PC-9 (cell line): ENCODE measurements at places on chromosomes 5 and 9. TPM values are rescaled to one million over a fixed set of nuclear protein-coding genes. Genes with fewer than 3 reads are reported as not detected.

- no peak overlapping the region for H3K4me3 ChIP-seq
- no peaks in the 10 kb centered on the region for H3K4me1 ChIP-seq
- no peak for DNase-seq
- H3K27me3 ChIP-seq = no peaks in the 10 kb centered on the region
Measured at GRCh38 chr5:32156635-32157034, 17.5 kb downstream of the GOLPH3 start.

DNA sequence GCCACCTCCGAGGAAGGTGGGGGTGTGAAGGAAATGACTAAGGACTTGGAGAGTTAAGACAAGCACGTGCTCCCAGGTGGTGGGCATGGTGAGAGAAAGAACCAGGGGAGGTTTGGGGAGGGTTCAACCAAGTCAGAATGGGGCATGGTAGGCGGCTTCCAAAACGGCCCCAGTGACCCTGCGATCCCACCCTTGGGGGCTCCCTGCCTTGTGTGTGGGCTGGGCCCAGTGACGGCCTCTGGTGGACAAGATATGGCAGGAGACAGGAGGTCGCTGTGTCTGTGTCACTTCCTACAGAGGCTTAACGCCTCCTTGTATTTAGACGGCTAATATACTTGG is 51.3 kb upstream of the IRX4 start:
- DNase-seq = no peak
- H3K4me3 ChIP-seq = no peak overlapping the region
- peaks cover 14% of the 10 kb centered on the region for H3K4me1 ChIP-seq

DNA sequence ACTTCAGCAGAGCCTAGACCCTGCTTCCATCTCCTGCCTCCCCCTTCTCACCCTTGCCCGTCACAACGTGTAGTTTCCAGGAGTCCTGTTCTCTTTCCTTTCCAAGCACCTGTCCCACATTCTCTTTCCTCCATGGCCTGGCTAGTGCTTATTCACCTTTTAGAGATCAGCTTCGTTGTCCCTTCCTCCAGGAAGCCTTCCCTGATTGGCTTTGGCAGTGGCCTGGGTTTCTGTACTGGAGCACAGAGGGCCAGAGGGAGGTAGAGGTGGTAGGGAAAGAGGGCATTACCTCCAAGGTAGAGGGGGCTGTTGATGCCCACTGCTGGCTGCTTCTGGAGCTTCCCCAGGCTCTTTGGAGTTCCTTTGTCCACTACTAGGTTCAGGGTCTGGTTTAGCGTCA is 93.7 kb upstream of the PANK3 start:
- DNase-seq = no peak
- no peaks in the 10 kb centered on the region for H3K4me1 ChIP-seq

GRCh38 chr5:149429839-149430721 is 51.0 kb upstream of the IL17B start:
- no peak overlapping the region for H3K4me3 ChIP-seq
- H3K4me1 ChIP-seq = peaks cover 9% of the 10 kb centered on the region; the same call in 1 of the 2 replicates
- H3K27ac ChIP-seq = no peak overlapping the region
- no peaks in the 10 kb centered on the region for H3K27me3 ChIP-seq
- H3K36me3 ChIP-seq = no peaks in the 10 kb centered on the region
- no peak for DNase-seq

GRCh38 chr9:38119560-38120236 is 50.7 kb upstream of the SHB start:
- no peak overlapping the region for H3K27ac ChIP-seq
- no peaks in the 10 kb centered on the region for H3K27me3 ChIP-seq
- no peaks in the 10 kb centered on the region for H3K36me3 ChIP-seq
- H3K4me3 ChIP-seq = no peak overlapping the region
- 0 out of 2 replicates have a peak, but pooled peaks cover 6% of the 10 kb centered on the region for H3K4me1 ChIP-seq
- no peak for DNase-seq

DNA sequence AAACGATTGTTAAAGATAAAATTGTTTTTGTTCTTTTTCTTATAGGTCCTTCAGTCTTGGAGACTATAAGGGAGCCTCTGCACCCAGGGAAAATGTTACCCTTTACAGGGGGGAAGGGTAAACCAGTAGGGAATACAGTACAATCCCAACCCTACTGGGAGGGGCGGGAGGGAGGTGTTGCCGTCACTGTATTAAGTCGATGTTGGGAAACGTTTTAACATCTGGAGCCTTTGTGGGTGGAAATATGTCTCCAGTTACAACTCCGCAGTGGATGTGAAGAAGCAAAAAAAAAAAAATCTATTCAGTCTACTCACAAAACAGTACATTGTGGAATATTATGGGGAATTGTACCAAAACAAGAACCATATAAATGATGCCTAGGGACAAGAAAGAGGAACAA is 47.2 kb upstream of the FCHO2 start:
- no peak overlapping the region for H3K4me3 ChIP-seq
- H3K4me1 ChIP-seq = no peaks in the 10 kb centered on the region
- no peak overlapping the region for H3K27ac ChIP-seq
- no peak for DNase-seq
- no peaks in the 10 kb centered on the region for H3K27me3 ChIP-seq

- no peaks in the 10 kb centered on the region for H3K36me3 ChIP-seq
- DNase-seq = no peak
- no peak overlapping the region for H3K27ac ChIP-seq
- peaks cover 98% of the 10 kb centered on the region for H3K27me3 ChIP-seq
- H3K4me3 ChIP-seq = no peak overlapping the region
Measured at GRCh38 chr5:3026099-3026498, 274.6 kb upstream of the IRX2 start.

DNA sequence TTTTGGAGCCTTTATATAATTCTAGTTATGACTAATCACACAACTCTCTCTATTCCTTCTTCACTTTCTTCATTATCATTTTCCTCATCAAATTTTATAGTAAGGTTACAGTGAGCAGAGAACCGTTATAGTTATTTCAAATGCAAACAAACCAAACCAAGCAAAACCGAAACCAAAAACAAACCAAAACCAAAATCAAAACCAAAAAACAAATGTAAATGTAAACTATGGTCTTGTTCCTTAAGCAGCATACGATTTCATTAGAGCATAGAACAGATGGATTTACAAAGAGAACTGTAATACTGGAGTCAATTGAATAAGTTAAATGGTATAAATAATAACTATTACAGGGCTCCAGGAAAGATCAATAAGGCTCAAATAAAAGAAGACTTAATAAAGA is 447.1 kb downstream of the LRRC70 start:
- DNase-seq = no peak
- H3K4me1 ChIP-seq = no peaks in the 10 kb centered on the region
- H3K4me3 ChIP-seq = no peak overlapping the region

GRCh38 chr5:81893961-81894360 is 77.9 kb upstream of the ATG10 start:
- H3K4me1 ChIP-seq = no peaks in the 10 kb centered on the region
- H3K4me3 ChIP-seq = no peak overlapping the region
- no peaks in the 10 kb centered on the region for H3K36me3 ChIP-seq
- H3K27ac ChIP-seq = no peak overlapping the region
- no peaks in the 10 kb centered on the region for H3K27me3 ChIP-seq
- no peak for DNase-seq

OGN gene
- not detected in 2 replicates for total RNA-seq

IFNK gene
- not detected in 2 replicates for total RNA-seq

PGM5 gene
- not detected in 2 replicates for total RNA-seq

KCNIP1 gene
- total RNA-seq = not detected in 2 replicates

PFN3 gene
- not detected in 2 replicates for total RNA-seq

IFNB1 gene
- total RNA-seq = not detected in 2 replicates
